ENCODE measurements at places on chromosomes 1 and 21.

DNA sequence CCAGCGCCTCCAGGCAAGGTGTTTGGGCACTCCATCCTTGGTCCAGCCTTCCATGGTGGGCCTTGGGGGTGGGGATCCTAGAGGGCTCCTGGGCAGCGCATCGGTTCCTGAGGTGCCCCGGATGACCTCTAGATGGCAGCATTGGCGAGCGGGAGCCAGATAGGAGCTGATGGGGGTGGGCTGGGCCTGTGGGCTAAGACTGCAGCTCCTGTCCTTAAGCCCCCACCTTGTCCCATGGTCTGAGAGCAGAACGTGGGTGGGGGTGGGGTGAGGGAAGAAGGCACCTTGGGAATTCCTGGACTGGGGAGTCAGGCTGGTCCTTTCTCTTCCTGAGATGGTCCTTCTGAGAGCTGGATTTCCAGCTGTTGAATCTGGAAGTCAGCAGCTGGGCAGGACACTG, 93.4 kb upstream of the CSF3R start:
- DNase-seq: peak; percentile 46

DNA sequence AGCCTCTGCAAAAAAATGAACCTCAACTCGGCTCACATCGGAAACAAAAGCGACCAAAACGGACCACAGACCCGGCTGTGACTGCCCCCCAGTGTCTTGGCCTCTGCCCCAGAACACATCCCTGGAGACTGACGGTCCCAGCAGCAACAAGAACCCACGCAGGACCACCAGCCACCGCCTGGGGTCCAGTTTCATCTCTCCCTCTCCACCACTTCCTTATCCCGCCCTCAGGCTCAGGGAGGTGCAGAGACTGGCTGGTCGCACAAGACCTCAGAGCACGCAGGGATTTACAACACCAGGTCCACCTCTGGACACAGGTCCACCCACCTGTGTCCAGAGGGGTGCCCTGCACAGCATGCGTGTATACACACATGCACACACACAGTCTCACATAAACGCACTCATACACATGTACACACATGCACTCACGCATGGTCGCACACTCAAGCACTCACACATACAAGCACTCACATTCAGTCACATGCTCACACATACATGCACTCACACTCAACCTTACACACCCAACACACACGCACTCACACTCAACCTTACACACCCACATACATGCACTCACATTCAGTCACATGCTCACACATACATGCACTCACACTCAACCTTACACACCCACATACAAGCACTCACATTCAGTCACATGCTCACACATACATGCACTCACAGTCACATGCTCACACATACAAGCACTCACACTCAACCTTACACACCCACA, 18.6 kb upstream of the TMEM52 start:
- no peak for DNase-seq

DNA sequence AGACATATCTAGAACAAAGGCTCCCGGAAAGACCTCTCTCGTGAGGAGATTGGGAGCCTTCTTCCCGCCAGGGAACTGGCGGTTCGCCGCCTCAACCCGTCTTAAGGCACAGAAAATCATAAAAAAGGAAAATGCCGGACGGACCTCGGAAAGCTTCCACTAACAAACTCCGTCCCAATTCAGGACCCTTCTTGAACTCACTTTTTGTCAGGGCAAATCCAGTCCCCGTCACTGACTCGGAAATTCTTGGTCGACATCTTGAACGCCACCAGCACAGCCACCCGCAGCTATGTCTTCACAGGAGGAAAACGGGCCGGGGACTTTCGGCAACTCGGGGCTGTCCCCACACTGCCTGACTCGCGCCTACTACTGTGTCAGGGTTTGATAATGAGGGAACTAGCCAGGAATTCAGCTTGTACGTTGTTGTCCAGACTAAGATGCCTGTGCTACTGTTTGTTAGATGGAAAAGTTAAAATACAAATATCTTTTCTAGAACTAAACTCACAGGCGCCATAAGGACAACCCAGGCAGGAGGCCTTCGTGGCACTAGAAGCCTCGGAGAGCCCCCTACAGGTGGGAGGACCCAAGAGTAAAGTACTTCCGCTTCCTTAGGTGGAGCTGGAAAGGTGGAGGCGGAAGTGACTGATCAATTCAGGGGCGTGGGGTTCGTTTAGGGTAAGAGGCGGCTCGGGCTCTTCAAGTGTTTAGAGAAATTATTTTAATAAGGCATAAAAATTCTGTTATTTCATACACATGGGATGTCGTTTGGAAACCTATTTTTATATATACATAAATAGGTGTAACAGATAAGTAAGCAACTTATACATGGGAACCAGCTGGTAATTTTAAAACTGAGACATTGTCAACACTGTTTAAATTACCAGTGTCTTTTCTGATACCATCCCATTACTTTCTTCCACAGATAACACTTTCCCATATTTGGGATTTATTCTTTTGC, at the start of gene ZRANB2:
TSS of gene ZRANB2 (minus strand) at position 297 of the 958 bp plus-strand sequence. CDS start at position 257, 40 bp downstream.
- peak; percentile 85 for DNase-seq

DNA sequence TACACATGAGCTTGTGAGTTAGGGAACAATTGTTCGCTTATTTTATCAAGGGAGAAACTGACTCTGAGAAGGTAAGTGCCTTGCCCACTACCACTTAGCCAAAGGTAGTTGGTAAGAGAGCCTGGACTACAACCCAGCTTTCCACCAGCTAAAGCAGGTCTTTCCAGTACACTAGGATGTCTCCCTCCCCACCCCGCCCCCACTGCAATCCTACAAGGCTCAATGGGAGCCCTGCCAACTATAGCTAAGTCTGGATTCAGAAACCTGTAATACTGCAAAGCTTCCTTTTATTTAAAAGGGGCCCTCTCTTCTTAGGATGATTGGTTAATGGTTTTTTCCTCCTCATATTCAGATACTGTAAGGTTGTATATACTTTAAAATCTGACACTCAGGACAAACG, 102.0 kb upstream of the C8B start:
- DNase-seq: no peak

GRCh38 chr1:241081473-241081872, 275.5 kb downstream of the RGS7 start:
- DNase-seq: no peak

- DNase-seq: no peak
These were observed 29.7 kb downstream of the PBX1 start for GRCh38 chr1:164588516-164589341.

- DNase-seq: no peak
These were observed 293.8 kb upstream of the PBX1 start for GRCh38 chr1:164265232-164265631.

DNA sequence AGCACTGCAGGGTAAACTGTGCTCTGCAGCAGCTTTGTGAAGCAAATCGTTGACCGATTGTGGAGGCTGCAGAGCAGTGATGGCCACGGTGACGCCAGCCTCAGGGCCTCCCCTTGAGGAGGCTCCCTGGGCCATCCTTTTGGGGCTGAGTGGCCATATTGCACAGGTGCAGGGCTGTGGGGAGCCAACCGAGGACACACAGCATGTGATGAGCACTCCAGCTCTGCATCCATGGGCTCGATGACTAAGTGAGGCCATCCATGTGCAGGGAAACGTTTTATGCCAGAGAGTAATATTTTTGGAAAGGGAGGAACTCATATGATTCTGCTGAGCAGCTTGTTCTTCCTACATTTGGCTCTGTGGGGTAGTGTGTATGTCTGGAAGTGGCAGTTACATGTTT, 24.6 kb downstream of the KCNK1 start:
- DNase-seq: no peak

DNA sequence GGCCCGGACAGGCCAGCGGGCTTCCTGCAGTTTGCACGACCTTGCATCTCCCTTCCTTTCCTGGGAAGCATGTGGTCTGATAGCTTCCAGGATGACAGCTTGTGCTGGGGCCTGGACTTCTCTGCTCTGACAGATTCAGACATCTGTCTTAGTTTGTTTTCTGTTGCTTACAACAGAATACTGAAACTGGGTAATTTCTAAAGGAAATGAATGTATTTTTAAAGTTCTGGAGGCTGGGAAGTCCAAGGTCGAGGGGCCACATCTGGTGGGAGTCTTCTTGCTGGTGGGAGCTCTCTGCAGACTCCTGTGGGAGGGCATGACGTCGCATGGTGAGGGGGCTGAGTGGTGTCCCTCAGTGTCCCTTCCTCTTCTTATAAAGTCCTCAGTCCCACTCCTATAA, 35.3 kb upstream of the TENT5B start:
- no peak for DNase-seq

DNA sequence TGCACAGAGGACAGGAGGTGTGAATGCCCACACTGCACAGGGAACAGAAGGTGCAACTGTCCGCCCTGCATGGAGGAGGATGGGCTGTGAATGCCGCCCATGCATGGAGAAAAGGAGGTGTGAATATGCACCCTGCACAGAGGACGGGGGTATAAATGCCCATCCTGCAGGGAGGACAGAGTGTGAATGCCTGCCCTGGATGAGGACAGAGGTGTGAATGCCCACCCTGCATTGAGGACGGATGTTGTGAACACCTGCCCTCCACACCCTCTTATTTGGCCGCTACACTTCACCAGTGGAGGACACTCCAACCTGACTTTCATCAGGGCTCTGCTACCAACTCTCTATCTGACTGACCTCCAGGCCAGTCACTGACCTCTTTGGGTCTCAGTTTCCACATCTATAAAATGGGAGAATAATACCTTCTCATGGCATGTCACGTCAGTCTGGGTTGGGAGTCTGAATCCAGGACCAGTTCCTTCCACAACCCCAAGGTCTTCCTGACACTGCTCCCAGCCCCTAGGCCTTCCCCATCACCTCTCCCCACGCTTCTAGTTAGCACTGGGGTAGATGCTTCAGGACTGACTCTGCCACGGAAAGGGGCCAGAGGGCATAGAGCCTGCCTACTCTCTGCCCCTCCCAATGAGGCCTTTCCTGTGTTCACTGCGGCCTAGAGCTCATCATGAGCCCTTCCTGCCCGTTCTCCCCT, 28.4 kb downstream of the ZBTB17 start:
- no peak for DNase-seq

DNA sequence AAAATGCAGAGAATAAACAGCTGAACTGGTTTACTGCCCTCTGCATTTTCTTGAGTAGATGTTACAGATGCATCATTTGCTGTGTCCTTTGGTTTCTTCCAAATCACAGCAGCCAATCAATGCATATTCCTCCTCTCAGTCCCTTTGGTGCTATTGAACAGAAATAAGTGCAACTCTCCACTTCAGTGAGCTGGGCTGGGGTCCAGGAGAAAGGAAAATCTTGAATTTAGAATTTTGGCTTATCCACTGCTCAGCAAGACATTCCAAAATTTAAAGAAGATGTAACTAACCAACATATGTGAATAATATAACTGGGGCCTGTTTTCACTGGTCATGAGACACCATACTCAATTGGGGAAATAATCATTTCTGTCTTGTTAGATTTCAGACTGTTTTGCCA, 39.2 kb downstream of the PRMT6 start:
- no peak for DNase-seq

GRCh38 chr1:60913039-60913438, 169.3 kb upstream of the NFIA start:
- no peak for DNase-seq

GRCh38 chr1:214050513-214051401, 63.0 kb downstream of the PROX1 start:
- DNase-seq: no peak

DNA sequence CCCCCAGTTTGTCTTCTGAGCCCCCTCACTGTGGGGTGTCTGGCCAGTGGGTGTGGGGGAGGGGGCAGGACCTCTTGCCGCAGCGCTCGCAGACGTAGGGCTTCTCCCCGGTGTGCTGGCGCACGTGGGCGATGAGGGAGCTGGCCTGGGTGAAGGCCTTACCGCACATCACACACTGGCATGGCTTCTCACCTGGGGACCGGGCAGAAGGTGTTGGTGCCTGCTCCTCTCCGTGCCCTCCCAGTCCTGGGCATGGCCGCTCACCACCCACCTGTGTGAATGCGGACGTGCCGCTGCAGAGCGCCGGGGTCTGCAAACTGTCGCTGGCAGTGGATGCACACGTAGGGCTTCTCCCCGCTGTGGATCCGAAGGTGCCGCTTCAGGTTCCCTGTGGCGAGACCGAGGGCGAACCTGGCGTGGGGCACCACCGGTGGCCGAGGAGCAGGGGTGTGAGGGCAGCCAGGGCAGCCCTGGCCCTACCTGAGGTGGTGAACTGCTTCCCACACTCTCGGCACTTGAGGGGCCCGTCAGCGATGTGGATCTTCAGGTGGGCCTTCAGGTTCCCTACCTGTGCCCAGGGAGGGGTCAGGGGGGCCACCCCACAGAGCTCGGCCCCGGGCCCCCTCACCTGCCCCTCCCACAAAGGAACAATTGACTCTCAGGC, 32.4 kb downstream of the ZBTB17 start:
- DNase-seq: no peak

GRCh38 chr1:39901464-39901713, 328 bp downstream of the MYCL start:
- DNase-seq: no peak

DNA sequence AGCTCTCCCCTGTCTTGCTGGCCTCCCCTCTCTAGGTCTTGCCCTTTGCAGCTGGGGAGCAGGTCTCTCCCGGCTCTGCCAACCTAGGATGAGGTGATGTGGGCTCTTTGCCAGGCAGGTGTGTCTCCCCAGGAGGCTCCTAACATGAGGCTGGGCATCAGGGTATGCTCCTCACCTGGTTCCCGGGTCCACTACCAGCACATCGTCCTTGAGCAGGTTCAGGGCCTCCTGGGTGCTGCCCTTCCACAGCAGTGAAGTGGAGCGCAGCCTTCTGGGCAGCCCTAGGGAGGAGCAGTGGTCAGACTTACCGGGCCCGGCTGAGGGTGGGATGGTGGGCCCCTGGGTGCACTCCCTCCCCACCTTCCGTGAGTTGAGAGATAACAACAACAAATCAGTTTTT, 17.5 kb downstream of the LACTBL1 start:
- no peak for DNase-seq

- DNase-seq: no peak
These were observed 40.1 kb downstream of the INAVA start for GRCh38 chr1:200934676-200935245.

- DNase-seq: no peak
These were observed 91.1 kb upstream of the CACHD1 start for GRCh38 chr1:64378826-64379225.

DNA sequence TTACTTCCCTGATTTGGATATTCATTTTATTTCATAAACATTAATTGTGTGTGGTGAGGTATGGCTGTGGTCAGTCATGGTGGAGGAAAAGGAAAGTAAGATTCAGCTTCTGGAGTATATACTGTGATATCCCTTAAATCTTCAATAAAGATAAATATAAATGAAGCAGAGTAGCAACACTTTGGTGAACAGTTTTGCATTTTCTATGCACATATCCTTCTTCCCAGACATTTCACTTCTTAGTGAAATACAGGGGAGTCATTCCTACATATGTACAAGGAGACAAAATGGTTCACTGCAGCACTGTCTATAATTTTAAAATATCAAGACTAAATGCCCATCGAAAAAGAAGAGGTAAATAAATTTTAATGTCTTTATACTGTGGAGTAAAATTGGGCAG, 61.3 kb downstream of the DISP1 start:
- DNase-seq: no peak

All from GM18507 (cell line).